Fibroblast of skin of right biceps (primary cell): ENCODE measurements at places on chromosomes 5 and 9.

DNA sequence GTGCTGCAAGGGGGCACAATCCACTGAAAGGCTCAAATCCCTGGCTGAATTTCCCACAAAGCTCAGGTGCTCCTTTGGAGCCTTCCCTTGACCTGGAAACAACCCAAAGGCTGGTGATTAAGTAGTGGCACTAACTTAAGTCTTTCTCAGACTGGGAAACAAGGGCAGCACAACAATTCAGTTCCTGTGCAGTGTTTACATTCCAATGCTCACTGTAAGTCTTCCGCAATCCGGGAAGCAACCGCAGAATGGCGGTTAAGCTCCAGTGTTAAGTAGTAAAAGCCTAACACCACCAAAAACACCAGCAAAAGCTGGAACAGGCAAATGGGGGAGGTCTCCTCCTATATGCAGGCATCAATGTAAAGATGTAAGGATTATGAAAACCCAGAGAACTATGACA lies 117.2 kb downstream of the TRPM3 start:
- no peak for DNase-seq

GRCh38 chr9:119255116-119255515 lies 114.1 kb downstream of the BRINP1 start:
- no peak for DNase-seq

GRCh38 chr5:35202319-35203111 lies 27.8 kb downstream of the PRLR start:
- peak; percentile 44 for DNase-seq

DNA sequence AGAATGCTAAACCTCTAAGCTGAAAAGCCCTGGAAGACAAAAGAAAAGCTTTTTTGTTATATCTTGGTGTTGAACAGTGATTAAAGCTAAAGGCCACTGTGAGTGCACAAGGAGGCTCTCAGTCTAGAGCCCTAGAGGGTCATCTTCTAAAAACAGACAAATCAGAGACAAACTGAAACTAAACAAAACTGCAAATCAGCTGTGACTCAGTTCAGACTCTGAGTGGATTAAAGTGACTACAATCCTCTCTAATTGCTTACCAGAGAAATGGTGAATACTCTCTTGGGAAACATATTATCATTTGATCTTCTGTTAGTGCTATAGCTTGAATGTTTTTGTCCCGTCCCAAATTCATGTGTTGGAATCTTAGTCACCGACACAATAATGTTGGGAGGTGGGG lies 491.9 kb downstream of the CDH18 start:
- DNase-seq, result peak; percentile 27

GRCh38 chr5:95048628-95049027 lies 236.3 kb downstream of the MCTP1 start:
- DNase-seq, result no peak

GRCh38 chr9:75001719-75002421 lies 26.2 kb downstream of the CARNMT1 start:
- peak; percentile 79 for DNase-seq

GRCh38 chr5:56176155-56176798 lies 56.9 kb downstream of the ANKRD55 start:
- DNase-seq, result peak; percentile 70

GRCh38 chr5:139287890-139288635 lies 5.5 kb upstream of the MATR3 start:
- no peak for DNase-seq

GRCh38 chr5:90866915-90867731 lies 308.5 kb downstream of the ADGRV1 start:
- DNase-seq, result peak; percentile 53

DNA sequence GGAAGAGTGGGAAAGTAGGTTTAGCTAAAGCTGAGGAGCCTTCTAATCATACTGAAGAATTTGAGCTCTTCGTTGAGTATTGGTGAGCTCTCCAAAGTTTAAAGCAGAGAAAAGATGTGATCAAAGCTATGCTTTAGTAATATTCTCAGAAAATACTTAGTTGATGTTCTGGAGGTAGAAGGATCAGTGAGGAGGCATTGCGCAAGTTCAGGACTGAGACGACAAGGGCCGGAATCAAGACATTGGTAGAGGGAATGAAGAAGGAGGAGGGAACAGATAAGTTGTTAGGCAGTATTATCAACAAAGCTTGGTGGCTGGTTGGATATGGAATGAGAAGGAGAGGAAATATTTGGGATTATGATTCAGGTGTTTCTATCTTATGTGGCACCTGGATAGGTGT lies 7.1 kb downstream of the CAVIN4 start:
- DNase-seq, result no peak

DNA sequence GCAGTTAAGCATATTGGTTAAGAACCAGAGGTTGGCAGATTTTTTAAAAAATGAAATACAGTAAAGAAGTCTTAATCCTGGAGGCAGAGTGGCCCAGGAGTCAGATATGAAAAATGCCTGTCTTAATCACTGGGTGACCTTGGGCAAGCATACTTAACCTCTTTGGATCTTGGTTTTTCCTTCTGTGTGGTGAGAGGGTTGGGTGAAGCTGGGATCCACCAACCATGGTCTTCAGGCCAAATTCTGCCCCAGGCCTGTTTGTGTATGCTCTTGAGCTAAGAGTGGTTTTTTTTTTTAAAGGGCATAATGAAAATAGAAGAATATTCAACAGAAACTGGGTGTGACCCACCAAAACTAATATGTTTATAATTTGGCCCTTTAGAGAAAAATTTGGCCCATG lies 20.0 kb upstream of the TEX48 start:
- no peak for DNase-seq

DNA sequence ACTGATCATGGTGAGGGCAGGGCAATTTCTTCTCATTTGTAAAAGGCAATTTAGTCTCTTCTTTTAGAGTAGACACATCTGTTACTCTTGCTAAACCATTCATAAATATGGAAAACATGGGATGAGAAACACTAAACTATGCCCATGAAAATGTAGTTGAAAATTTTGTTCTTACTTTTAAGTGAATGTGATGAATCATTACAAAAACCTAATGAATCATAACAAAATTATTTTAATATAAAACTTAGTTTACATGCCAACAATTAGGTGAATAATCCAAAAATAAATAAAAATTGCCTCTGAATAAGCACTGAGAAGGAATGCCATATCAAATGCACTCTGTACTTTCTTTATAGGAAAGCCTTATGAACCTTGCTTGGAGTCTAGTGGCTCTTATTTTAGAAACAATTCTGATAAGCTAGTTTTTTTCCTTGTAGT lies 297.7 kb upstream of the EFNA5 start:
- DNase-seq, result peak; percentile 59

DNA sequence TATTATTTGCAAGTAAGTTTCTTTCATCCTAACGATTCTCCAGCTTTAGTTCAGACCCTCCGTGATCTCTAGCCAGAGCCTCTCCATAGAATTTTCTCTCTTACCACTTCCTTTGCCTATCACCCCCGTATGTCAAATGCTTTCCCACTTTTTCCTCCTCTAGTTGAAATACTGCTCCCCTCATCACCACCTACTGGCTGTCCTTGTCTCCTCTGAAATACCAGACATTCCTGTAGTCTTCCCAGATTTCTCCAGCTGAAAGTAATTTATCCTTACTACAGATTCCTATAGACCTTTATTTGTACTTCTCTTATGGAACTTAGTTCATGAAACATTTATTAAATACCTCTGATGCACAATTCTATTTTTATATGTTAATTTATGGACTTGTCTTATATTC lies 36.0 kb upstream of the GLIPR2 start:
- peak; percentile 93 for DNase-seq

GRCh38 chr5:158463188-158463587 lies 604.2 kb upstream of the CLINT1 start:
- peak; percentile 80 for DNase-seq

GRCh38 chr5:60492958-60493357 lies 207.0 kb downstream of the DEPDC1B start:
- peak; percentile 44 for DNase-seq

DNA sequence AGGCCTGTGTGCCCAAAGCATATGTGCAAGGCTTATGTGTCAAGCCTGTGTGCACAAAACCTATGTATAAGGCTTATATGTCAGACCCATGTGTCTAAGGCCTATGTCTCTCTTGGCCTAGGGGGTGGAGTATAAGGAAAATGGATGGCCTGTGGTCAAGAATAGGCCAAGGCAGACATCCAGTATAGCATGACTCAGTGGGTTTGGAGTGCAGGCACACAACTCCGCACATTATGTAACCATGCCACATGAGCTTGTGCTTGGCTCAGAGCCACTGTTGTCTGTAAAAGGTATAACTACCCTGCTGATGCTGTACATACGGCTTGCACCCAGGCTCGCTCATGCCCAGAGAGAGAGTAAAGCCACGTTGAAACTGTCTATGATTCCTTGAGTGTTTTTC lies 626.4 kb upstream of the NUDT12 start:
- DNase-seq, result peak; percentile 64

DNA sequence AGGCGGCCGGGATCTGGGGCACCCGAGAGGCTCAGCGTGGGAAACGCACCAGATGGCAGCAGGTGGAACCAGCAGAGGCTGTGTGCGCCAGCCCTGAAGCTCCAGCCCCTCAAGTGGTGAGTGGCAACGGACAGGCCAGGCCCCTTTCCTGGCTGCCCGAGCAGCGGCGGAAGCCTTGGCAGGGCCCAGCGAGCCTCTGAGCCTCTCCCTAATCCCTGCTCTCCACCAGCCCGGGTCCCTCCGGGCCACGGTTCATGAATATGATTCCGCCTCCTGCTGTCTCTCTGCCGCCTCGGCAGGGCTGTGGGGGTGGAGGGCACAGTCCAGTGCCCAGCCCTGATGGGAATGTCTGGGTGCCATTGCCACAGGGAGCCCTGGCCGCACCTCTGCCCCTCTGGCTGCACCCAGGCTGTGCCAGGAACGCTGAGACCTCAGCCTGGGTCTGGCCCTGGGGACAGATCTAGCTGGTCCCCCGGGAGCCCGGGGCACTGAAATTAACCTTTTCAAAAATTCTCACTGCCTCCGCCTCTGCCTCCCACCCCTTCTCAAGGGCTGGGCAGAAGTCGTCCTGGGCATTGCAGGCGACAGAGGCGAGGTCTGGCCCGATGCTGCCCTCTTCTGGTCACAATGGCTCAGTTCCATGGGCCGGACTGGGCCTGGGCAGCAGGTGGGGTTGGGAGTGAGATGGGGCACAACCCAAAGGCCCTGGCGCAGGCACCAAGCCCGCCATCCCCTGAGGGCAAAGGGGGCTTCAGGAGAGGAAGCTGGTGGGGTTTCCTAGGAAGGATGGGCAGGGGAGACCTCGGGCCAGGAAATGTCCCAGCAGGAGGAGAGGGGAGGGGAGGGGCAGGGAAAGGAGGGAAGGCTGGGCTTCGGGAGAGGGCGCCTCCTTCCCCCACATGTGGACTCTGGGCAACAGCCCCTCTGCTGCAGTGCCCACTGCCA lies 20.3 kb downstream of the CCDC187 start:
- peak; percentile 51 for DNase-seq

GRCh38 chr5:61299261-61299681 lies 32.8 kb upstream of the ZSWIM6 start:
- DNase-seq, result no peak

DNA sequence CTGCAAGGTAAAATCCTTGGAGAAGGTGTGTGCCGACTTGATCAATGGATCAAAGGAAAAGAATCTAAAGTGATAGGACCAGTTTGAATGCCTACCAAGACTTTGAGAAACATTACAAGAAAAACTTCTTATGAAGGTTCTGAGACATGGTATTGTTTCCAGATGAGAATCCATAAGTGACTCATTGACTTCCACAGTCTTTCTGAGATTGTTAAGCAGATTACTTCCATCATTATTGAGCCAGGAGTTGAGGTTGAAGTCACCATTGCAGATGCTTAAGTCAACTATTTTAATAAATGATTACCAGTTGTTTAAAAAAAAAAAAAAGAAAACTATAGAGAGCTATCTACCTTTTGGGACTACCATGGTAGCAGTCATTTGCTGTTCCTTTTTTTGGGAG lies 7.0 kb downstream of the LNPEP start:
- peak; percentile 72 for DNase-seq

DNA sequence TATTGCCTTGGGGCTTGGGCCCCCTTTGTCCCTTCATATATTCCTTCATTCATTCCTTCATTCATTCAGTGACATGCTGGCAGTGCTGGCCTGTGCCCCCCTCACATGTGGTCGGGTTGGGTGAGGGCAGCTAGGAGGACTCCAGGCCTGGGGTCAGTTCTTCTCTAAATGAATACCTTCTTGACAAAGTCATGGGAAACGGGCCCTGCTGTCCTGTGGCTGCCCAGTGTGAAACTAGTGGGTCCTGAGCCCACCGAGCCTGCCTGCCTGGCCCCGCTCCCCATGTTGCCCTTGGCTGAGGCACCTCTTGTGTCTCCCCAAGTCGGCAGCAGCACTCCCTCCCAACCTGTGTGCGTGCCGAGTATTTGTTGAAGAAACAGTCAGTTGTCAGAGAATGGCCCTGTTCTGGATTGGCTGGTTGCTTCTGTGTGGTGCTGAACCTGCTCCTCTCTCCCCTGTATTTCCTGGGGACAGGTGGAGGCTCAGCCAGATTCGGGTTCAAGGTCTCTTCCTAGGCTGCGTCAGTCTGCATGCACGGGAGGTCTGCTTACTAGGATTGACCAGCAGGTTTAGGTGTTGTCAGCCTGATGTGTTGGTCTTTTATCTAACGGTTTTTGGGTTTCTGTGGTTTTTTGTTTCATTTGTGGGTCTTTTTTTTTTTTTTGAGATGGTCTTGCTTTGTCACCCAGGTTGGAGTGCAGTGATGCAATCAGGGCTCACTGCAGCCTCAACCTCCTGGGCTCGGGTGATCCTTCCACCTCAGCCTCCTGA lies 3.0 kb upstream of the CEL start:
- no peak for DNase-seq

GRCh38 chr9:78682216-78682615 lies 385.3 kb downstream of the PSAT1 start:
- no peak for DNase-seq

GRCh38 chr5:15914638-15915037 lies 265.0 kb downstream of the MARCHF11 start:
- peak; percentile 52 for DNase-seq

DNA sequence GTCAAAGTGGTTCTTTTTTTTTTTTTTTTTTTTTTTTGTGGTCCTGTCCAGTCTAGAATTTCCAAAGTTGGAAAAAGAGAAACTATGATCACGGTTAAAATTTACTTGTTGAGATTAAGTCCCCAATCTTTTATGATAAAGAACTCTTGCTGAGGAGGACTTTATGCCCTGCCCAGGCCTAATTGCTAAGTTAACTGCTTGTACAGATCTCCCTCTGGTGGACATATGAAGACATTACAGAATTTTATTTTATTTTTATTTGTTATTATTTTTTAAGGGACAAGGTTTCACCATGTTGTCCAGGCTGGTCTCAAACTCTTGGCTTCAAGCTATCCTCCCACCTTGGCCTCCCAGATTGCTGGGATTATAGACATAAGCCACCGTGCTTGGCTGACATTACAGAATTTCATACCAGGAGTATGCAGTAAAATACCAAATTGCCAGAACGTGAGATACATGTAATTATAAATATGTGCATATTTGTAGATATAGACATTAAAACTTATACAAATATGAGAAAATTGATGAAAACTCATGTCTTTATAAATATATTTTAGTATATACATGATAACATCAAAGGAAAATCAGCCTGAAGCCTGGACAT lies 91.2 kb downstream of the RFK start:
- DNase-seq, result peak; percentile 47

GRCh38 chr5:143054480-143054941 lies 284.3 kb downstream of the ARHGAP26 start:
- DNase-seq, result peak; percentile 68
